ENCODE measurements at places on chromosomes 7 and 10. TPM values are rescaled to one million over a fixed set of nuclear protein-coding genes. Genes with fewer than 3 reads are reported as not detected.

ZC3HAV1L gene
- 17.4 TPM for total RNA-seq

PTF1A gene
- total RNA-seq, result not detected

TAS2R41 gene
- total RNA-seq, result not detected

HKDC1 gene
- total RNA-seq, result 0.68 TPM

ADAP1 gene
- 25.0 TPM for total RNA-seq

GRCh38 chr10:77417359-77417758 is 220.2 kb downstream of the KCNMA1 start:
- no peak for DNase-seq

DNA sequence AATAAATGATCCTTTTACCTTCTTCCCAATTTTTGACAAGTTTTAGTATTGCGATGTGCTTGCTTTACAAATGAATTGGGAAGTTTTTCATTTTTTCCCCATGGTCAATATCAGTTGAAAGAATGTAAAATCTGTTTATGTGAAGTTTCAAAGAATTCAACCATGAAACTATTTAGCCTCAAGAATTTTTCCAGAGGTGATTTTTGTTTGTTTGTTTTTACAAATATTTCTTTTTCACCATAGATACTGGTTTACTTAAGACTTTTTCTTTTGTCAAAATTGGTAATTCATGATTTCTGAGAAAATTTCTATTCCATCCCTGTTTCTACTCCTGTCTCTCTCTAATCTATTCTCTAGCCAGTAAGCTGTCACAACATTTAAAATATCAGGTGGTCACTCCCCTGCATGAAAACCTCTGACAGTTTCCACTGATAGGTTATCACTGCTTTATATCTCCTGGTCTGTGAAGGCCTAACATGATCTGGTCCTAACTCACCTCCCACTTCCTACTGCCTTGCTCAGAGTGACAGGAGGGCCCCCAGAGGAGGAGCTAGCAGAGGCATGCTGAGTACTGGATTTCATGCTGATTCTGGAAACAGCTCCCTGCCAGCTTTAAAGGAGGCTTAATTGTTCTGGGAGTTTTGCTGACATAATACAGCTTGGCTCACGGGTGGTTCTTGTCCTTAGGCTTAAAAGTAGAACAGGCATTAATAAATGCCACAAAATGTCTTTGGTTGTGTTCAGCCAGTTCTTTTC is 7.6 kb upstream of the ARMS2 start:
- no peak for DNase-seq

- DNase-seq, result no peak
Measured at GRCh38 chr7:93861325-93861949, 29.1 kb downstream of the TFPI2 start.

GRCh38 chr10:110413049-110413783 is 84.5 kb upstream of the DUSP5 start:
- DNase-seq, result no peak

DNA sequence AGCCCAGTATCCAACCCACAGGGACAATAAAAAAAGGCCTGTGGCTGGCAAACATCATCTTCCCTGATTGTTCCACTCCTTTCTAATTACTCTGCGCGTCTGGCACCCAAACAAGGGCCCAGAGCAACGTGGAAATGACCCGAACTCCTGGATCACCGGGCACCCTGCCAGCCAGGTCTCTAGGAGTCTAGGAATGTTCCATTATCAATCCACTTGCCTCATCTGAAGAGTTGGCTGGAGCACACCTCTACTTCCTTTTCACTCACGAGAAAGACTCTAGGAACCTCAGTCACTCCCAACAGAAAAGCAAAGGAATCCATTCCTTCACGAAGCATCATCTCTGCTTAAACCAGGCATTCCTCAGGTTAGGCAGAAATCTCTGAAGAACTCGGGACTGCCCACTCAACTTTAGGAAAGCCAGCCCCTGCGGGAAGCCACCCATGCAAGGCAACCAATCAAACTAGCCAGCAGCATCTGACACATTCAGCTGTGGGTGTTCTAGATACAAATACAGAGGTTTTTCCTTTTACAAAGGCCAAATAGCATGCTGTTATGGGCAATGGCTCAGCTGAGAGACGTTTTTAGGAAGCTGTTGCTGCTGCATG is 37.7 kb downstream of the ATXN7L1 start:
- no peak for DNase-seq

GRCh38 chr7:146510088-146510680 is 393.6 kb downstream of the CNTNAP2 start:
- no peak for DNase-seq

Measured in activated naive CD8-positive, alpha-beta T cell treated with anti-CD3 and anti-CD28 coated beads, Interleukin-2, amount 10 ng/mL, durations not matched to agents 7 days and 5 days (primary cell).